ENCODE measurements at places on chromosomes 16 and 17.

DNA sequence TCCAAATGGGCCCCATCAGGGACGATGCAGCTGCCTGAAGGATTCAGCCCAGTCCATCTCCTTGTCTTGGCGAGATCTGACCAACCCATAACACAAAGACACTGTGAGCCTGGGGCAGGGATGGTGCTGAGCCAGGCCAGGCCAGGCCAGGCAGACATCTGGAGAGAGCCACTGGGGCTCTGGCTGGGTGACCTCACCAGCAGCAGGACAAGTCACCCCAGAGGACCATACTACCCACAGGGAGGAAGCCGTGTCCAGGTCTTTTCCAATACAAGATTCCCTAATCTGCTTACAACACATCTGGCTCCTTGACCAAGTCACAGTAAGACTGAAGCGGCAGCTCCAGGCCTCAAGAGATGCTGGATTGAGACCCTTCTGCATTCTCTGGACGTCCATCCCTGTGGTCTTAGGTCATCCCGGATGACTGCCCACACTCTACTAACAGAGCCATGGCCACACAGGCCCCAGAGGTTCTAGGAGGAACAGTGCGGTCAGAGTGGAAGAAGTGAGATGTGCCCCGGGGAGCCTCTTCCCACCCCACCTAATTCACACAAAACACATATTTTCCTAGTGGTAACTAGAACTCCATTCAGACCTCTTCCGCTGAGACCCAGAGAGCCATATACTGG is 81.8 kb upstream of the RCVRN start:
- no peak for DNase-seq

GRCh38 chr16:53784291-53784690 is 80.3 kb downstream of the FTO start:
- DNase-seq, result no peak

- peak; percentile 10 for DNase-seq
Measured at GRCh38 chr16:10668322-10669045, 26.2 kb downstream of the TEKT5 start.

- DNase-seq, result no peak
Measured at GRCh38 chr17:34820248-34820801, 140.9 kb downstream of the CCT6B start.

- peak; percentile 85 for DNase-seq
Measured at GRCh38 chr17:37779554-37779953, 34.7 kb upstream of the HNF1B start.

DNA sequence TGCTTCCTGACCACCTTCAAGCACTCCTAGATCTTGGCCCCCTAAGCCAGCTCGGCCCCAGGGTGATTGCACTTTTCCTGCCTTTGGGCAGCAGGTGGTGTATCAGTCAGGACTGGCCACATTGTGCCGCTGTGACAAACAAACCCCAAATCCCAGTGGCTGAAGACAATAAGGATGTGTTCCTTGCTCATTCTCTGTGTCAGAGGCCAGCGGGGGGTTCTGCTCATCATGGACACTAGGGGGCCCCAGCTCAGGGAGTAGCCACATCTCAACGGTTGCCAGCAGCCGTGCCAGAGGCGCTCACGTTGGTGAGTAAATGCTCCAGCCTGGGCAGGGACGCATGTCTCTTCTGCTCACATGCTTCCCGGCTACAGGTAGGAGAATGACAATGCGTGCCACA is 60.4 kb downstream of the ZDHHC7 start:
- no peak for DNase-seq

- DNase-seq, result no peak
Measured at GRCh38 chr16:80303691-80304090, 237.1 kb upstream of the DYNLRB2 start.

DNA sequence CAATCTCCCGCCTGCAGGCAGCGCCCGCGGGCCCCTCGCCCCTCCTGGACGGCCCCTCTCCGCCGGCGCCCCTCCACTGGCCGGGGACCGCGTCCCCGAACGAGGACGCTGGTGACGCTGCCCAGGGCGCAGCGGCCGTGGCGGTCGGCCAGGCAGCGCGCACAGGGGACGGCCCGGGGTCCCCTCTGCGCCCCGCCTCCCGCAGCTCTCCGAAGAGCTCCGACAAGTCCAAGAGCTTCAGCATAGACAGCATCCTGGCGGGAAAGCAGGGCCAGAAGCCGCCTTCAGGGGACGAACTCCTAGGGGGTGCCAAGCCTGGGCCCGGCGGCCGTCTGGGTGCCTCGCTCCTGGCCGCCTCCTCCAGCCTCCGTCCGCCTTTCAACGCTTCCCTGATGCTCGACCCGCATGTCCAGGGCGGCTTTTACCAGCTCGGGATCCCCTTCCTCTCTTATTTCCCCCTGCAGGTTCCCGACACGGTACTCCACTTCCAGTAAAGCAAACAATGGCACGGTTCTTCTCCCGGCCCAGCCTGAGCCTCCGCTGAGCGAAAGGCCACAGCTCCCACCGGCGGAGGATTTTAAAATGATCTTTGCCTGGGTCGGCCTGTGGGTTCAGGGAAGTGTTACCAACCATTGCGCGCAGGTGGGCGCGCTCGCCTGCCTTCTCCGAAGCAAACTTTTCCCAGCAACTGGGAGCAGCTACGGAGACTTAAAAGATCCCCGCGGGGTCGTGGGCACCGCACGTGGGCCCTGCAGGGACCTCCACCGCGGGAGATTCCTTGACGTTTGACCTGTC is 1.1 kb downstream of the FOXL1 start:
- DNase-seq, result no peak

GRCh38 chr16:86035906-86036305 is 136.9 kb downstream of the IRF8 start:
- DNase-seq, result no peak

- no peak for DNase-seq
Measured at GRCh38 chr17:79280866-79281572, 206.4 kb downstream of the ENGASE start.

DNA sequence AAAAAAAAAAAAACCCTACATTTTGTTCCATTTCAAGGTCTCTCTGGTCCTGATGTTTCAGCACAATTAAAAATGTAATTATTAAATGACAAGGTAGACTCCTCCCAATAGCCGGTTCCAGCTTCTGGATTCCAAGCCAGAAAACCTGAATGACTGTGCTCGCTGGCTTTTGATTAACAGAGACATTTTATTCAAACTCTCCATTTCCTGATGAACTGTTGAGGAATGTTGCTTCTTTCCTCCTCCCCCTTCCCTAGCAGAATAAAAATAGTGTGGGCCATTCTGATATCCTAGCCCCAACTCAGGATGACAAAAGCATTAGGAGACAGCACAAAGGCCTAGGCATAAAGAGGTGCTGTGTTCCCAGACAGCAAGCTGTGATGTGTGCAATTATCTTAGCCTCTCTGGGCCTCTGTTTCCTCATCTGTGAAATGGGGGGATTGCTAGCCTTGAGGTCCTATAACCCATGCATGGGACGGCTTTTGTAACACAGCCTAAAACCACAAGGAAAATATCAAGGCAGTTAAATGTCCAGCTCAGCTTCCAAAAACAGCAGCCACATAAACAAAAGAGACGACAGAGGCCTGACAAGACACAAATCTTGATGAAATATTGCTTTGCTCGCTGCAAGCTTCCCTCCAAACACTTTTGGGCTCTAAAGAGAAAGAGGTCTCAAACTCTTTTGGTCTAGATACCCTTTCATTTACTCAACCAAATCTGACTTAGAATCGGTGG is 127.2 kb upstream of the RCVRN start:
- peak; percentile 21 for DNase-seq

DNA sequence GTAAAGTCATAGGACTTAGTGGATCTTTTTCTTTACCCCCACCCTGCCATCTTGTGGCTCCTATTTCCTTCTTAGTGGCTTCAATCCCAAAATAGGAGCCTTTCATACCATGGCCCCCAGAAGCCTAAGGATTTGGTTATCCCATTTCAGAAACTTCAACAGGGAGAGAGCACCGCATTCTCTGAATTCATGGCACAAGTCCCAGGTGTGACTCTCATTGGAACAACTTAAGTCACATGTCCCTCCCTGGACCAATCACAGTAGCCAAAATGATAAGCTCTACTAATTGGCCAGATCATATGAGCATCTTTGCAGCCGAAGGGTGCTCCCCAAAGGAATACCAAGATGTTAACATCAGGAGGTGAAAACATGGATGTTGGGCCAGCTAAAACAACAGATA is 43.2 kb downstream of the AXIN2 start:
- DNase-seq, result peak; percentile 50

GRCh38 chr16:5042574-5043171 is 8.9 kb upstream of the NAGPA start:
- DNase-seq, result peak; percentile 60

GRCh38 chr17:78789149-78789662 is 7.1 kb upstream of the CYTH1 start:
- no peak for DNase-seq

GRCh38 chr17:12136646-12137045 is 116.0 kb downstream of the MAP2K4 start:
- DNase-seq, result no peak

DNA sequence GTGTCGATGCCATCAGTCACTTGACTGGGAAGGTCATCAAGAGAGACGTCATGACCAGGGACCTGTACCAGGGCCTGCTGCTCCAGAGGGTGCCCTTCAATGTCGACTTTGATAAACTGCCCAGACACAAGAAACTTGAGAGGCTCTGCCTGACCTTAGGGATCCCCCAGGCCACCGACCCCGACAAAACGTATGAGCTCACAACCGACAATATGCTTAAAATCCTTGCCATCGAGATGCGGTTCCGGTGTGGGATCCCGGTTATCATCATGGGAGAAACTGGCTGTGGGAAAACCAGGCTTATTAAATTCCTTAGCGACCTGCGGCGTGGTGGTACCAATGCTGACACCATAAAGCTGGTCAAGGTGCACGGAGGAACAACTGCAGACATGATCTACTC is 69.6 kb upstream of the ENDOV start:
- DNase-seq, result no peak

GRCh38 chr16:19138601-19139000 is 24.8 kb downstream of the ITPRIPL2 start:
- DNase-seq, result peak; percentile 89

GRCh38 chr16:17324451-17324850 is 146.3 kb downstream of the XYLT1 start:
- no peak for DNase-seq

- DNase-seq, result peak; percentile 73
Measured at GRCh38 chr17:31843070-31843745, 15.8 kb downstream of the COPRS start.

GRCh38 chr16:49366669-49367068 is 6.9 kb upstream of the C16orf78 start:
- no peak for DNase-seq

GRCh38 chr16:88376835-88377726 is 5.7 kb upstream of the ZNF469 start:
- no peak for DNase-seq

DNA sequence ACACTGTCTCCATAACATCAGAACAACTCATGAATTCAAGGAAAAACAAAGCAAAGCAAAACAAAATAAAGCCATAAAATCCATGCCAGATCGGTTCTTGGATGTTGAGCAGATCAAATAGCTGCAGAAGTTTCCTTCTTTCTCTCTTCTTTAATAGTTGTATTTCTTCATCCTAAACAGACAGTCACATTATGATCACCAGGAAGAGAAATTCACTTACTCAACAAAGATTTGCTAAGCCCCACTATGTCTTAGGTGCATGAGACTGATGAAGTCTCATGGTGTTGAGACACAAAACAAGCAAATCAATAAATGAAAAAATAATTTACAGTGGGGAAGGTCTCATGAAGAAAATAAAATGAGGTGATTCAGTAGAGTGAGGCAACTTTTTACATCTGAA is 72.8 kb downstream of the WIPI1 start:
- no peak for DNase-seq

DNA sequence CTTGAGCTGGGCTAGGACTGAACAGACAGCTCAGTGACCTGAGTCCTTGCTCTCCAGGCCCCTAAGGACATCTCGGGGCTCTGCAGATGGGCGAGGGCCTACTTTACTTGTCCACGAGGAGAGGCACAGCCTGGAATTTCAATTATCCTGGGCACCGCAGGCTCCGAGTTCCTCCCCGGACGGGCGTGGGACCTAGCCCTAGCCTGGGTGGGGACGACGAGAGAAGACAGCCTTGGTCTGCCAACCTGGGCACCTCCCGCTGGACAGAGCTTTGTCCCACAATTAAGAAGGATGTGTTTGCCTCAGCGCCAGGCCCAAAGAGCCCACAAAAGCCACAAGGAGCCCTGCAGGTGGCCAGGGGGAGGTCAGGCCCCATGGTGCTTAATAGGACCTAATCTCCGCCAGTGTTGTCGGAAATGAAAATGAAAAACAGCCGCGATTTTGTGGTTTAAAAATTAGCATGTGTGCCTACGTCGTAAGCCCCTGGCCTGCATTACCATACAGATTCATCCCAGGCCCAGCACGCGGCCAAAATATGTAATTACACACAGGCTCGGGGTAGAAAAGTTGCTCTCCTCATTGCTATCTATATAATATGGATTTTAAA is 51.4 kb upstream of the LHX1 start:
- no peak for DNase-seq

GRCh38 chr17:4978726-4979125 is 8.7 kb downstream of the CAMTA2 start:
- no peak for DNase-seq

DNA sequence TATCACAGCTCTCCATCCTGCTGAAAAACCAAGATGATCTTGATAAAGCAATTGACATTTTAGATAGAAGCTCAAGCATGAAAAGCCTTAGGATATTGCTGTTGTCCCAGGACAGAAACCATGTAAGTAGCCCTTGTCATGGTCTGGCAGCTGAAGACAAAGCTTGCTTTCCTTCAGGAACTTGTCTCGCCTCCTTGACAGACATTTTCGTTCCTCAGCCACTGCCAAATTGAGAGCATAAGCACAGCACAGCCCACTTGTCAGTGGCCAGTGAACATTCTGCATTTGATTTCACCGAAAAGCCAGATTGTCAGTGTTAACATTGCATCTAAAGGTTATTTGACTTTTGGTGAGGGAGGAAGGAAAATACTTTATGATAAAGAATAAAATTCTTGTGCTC is 35.6 kb downstream of the MAP3K3 start:
- DNase-seq, result no peak

DNA sequence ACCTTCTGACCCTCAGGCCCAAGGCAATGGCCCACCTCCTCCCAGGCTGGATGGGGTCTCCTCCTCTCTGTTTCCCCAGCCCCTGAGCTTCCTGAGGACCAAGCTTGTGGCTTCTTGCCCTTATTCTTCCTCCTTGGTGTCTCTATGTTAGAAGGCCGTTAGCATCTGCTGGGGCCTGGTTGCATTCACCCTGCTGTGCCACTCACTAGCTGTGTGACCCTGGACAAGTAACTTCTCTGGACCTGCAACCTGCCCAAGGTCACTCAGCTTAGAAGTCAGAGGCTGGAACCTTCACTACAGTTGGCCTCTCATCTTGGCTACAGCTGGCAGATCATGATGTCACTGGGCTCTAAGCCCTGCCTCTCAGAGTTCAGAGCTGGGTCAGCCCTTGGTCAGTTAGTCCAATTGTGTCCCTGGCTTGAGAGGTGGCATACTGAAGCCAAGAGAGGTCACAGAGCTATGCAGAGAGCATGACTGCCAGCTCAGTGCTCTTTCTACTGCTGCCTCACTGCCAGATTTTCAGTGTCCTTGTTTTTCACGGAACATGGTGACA is 3.0 kb downstream of the MT2A start:
- DNase-seq, result peak; percentile 67
